Tibial nerve (tissue), 4 donors: ENCODE measurements at places on chromosomes 4 and X. TPM values are rescaled to one million over a fixed set of nuclear protein-coding genes. Genes with fewer than 3 reads are reported as not detected.

DNA sequence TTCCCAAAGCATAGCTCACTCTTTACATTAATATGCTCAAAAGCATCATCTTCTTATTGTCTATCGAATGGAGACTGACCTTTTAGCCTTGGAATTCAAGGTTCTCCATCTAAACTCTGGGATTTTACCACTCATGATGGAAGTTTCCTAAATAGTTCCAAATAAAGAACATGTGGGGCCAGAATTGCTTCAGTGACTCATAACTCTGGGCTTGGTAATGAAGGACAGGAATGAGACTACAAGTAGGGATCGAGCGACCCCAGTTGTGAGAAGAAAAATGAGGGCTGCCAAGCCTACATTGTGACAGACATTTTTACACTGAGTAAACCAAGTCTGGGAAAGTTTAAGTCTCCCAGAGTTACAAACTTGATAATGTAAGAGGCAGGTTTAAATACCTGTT is 269.9 kb downstream of the CBLL2 start:
- no peak for DNase-seq

DNA sequence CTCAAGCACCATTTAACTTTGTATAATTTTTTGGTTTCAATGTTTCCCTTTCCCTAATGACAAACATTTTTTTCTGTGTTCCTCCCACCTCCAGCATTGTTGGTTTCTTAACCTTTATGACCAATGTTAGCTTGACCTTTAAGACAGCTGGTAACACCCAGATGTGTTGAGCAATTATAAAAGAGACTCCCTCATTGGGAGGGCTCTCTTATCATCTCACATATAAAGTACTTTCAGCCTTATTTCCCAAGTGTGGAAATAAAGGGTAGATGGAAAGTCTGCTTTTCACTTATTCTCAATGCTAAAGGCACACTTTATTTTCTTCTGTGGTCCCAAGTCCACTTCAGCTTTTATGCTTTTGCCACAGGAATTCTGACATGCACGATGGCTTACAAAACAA is 1420.4 kb downstream of the RAPGEF2 start:
- no peak for DNase-seq

GRCh38 chr4:84237008-84237407 is 262.1 kb downstream of the NKX6-1 start:
- DNase-seq: no peak

DNA sequence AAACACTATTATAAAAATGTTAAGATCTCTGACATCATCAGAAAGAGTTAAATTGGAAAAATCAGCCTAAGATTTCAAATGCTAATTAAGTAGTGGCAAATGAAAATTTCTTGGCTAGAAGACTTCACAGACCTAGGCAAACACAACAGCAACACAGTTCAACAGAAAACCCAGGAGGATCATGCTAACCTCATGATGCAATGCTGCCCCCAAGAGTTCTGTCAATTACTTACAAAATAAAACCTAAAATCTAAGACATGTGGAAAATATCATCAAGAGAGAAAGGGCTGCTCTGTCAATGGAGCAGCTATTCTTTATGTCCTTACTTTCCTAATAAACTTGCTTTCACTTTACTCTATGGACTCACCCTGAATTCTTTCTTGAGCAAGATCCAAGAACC is 21.0 kb downstream of the S100G start:
- peak; percentile 28 for DNase-seq

DNA sequence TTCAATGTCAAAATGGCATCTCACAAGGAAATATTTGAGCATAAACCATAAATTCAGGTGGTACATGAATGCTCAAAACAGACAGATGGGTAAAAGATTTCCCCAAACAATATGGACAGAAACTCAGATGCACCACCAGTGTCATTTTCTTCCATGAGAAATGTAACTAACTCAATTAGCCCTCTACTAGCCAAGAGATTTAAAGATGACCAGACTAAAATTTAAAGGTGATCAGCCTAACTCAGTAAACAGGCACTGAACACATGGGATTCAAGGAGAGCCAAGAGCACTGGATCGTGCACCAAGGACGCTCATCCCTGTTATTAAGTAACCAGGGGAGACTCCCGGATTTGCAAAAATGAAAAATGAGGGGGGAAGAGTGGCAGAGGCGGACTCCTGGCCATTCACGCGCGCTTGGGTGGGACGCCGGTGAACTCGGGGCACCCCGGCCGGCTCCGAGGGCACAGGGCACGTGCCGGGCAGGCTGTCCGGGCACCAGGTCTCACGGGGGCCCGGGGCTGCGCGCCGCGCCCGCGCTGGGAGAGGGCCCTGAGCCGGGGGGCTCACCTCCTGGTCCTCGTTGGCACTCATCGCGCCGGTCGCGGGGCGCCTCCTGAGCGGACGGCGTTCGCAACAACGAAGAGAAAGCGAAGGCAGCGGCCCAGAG is 490 bp downstream of the RWDD4 start:
- DNase-seq: no peak

GRCh38 chrX:115939070-115939469 is 231.5 kb upstream of the AGTR2 start:
- DNase-seq: no peak

Gene PTTG2
- total RNA-seq: 1.3 TPM
